CD4-positive, alpha-beta T cell treated with Interferon gamma for 1 hour (primary cell): ENCODE measurements at places on chromosomes 16 and 17.

- peak; percentile 36 for DNase-seq
Measured at GRCh38 chr17:14303343-14304221, 2.7 kb downstream of the HS3ST3B1 start.

- no peak for DNase-seq
Measured at GRCh38 chr17:61488878-61489718, 36.9 kb downstream of the TBX4 start.

DNA sequence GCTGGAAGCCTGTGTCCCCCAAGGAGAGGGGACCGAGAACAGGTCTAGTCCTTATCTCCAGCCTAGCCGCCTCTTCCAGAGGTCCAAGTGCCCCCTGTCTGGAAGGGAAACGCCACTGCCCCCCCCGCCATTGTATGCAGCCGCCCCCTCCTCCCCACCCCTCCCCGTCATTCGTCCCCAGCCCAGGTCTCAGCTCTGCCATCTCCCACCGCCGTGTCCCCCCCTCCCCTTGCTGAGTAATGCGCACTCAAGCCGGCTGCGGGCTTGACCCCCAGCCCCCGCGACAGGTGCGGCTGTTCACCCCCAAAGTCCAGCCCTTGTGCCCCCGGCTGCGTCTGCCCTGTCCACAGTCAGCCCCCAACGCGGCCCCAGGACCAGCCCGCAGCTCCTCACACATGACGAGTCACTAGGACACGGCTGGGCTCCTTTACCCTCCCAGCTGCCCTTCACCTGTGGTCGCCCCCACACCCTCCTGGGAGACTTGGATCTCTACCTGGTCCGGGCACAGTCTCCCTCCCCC, 622 bp downstream of the GPRC5B start:
- no peak for DNase-seq

DNA sequence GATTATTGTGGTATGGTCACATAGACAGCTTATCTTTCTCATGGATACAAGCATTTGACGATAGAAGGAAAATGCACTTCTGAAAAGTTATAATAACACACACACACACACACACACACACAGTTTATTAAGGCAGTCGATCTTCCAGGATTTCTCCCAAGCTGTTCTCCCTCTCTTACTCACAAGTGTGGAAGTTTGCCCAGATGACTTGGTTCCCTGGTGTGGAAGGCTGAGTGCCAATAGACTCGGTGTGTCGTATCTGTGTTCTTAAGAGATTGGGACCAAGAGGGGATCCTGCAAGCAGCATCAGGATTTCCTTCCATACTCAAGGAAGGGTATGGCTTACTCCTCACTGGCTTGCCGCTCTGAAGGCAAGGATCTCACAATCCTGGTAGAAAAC, 279.6 kb downstream of the HS3ST3B1 start:
- DNase-seq, result no peak

- no peak for DNase-seq
Measured at GRCh38 chr17:59056857-59057256, 49.8 kb downstream of the TRIM37 start.

- DNase-seq, result no peak
Measured at GRCh38 chr16:9365370-9365728, 273.9 kb downstream of the HAPSTR1 start.

GRCh38 chr17:67639555-67639954, 78.2 kb upstream of the NOL11 start:
- no peak for DNase-seq

GRCh38 chr17:56497132-56497531, 96.4 kb upstream of the NOG start:
- no peak for DNase-seq

DNA sequence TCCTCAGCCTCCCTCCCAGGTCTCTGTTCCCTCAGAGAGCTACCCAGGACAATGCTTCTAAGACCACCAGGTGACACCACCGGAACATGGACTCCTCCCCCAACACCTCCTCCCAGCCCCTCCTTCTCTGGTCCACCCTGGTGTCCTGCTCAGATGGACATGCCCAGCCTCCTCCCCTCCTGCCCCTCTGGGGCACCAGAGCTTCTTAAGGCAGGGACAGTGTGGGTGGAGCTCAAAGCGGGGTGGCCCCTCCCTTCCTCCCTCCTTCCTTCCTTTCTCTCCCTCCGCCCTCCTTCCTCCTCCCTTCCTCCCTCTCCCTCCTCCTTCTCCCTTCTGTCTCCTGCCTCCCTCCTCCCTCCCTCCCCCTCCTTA, 22.7 kb downstream of the TRPV3 start:
- no peak for DNase-seq

- no peak for DNase-seq
Measured at GRCh38 chr17:27577884-27578717, 52.9 kb upstream of the LGALS9 start.

DNA sequence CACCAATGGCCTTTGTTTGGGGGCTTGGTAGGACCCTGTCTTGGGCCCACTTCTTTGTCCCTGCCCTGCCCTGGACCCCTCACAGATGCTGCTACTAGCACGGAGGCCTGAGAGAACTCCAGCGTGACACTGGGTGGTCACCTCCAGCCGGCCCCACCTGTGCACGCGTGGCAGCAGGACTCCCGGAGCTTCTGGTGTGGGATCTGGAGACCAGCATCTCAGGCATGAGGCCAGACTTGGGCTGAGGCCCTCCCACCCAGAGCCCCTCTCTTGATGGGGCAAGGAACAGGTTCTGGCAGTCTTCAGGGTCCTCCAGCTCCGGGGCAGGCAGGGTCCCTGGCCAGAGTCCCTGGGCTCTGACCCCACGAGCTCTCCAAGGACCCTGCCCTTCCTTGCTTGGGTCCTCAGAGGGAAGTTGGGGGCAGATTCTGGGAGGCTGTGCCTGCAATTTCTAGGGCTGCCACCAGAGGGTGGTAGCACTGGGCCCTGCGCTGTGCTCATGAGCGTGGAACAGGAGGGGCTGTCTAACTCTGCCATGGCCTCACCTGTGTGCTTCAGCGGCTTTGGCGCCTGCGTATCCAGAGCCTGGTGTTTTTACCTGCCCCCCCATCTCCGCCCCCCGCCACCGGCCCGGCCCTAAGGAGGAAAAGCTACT, 3.1 kb upstream of the BAIAP3 start:
- DNase-seq, result no peak

- no peak for DNase-seq
Measured at GRCh38 chr16:67800338-67800926, 5.9 kb downstream of the RANBP10 start.

DNA sequence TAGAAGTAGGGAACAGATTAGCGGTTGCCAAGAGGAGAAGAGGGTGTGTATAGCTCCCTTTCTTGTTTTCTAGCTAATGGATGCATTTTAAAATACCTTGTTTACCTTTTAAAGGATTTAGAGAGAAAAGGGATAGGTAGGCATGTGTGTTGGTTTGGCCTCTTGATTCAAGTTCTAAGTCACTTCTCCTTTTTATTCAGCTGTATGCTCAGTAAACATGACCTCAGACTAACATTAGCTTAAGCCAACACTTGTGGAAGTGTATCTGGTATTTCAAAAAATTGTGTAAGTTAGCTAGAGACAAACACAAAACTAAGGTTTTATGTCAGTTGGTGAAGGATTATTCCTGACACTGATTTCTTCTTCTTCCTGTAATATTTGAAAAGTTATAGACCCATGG, 204.1 kb upstream of the NOG start:
- DNase-seq, result no peak

GRCh38 chr16:88331989-88332920, 50.5 kb upstream of the ZNF469 start:
- no peak for DNase-seq

- DNase-seq, result peak; percentile 5
Measured at GRCh38 chr17:81428948-81429774, 33.9 kb downstream of the BAHCC1 start.

DNA sequence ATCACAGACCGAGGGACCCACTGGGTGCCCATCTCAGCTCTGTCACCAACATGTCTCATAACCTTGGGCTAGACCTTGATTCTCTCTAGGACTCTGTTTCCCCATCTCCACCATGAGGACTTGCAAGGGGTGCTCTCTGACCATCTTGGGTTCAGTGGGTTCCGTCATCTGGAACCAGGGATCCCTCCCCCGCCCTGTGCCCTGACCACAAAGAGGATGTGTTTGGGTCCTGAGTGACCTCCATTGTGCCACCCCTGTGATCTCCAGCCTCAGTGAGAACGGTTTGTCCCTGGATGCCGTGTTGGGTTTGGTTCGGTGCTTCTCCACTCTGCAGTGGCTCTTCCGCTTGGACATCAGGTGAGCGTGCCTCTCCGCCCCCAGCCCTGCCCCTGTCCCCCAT, 49.1 kb upstream of the CPNE2 start:
- DNase-seq, result no peak

DNA sequence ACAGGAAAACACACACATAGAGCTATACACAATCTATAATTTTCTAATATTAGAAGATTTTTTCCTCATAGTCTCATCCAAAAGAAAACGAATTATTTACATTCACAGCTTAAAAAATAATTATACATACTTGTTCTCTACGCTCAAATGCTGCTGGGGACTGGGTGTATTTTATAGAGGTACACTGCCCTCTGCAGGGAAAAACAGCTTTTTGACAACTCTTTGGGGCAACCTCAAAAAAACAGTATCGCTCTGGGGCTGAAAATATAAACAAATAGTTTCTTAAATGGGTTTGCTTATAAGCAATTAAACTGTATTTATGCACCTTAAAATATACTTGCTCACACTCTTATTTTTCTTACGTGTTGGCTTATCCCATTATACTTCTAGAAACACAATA, 261.8 kb upstream of the PSMD7 start:
- no peak for DNase-seq

DNA sequence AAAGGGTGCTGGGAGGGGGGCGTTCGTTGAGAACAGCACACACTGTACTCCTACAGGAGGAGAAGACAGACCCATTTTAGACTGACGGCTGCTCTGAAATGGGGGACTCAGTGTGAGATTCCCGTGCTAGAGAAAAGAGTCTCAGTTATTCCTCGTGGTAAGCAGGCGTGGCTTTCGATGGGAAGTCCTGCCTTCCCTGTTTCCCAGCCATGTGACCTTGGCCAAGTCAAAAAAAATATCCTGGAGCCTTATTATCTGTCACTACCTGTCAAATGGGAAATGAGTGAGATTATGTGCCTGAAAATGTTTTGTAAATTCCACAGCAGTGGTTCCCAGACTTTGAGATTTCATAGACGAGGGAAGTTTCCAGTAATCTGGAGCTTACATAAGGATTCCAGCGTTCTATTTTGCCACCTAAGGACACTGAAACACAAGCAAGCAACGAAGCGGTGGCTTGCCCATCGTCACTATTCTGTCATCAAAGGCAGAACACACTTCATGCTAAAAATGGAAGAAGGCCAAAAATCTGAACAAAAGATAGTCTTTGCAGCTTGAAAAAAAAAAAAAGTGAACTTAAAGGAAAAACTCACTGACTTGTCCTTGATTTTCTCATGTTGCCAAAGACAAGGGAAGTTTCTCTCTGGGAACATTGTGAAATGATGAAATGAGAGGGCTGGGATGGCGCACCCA, 253.4 kb upstream of the RPL38 start:
- no peak for DNase-seq

DNA sequence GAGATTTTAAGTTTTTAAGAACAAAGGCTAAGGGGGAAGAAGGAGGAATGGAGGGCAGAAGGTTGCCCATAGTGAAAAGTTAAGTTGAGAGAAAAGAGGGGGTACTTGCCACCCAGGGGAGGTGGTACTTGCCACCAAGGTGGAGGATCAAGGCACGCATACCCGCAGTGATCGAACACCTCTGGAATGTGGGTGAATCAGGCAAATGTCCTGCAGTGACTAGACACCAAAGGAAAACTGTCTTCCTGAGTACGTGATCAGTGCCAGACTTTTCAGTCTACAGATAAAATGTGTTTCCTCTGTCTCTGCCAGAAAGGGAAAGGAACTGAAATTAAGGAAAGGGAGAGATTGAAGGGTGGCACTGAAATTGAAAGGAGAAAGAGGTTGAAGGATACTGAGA, 2285.3 kb downstream of the TP53TG3F start:
- no peak for DNase-seq

DNA sequence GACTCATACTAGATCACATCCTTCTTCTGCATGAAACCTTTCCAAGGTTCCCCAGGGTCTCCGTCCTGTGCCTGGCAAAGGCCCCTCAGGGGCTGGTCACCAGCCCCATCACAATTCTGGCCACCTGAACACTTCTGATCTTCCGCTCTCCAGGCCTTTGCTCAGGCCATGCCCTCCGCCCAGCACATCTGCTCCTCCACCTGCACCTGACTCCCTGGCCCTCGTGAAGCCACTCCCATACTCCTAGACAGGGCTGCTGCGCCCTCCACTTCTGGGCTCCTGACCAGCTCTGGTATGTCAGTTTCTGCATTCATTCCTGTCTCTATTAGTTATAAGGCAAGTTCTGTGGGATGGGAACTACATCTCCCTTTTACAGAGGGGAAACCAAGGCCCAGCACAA, 1.9 kb upstream of the MYL11 start:
- no peak for DNase-seq
